ENCODE measurements at places on chromosomes 2 and 18.

DNA sequence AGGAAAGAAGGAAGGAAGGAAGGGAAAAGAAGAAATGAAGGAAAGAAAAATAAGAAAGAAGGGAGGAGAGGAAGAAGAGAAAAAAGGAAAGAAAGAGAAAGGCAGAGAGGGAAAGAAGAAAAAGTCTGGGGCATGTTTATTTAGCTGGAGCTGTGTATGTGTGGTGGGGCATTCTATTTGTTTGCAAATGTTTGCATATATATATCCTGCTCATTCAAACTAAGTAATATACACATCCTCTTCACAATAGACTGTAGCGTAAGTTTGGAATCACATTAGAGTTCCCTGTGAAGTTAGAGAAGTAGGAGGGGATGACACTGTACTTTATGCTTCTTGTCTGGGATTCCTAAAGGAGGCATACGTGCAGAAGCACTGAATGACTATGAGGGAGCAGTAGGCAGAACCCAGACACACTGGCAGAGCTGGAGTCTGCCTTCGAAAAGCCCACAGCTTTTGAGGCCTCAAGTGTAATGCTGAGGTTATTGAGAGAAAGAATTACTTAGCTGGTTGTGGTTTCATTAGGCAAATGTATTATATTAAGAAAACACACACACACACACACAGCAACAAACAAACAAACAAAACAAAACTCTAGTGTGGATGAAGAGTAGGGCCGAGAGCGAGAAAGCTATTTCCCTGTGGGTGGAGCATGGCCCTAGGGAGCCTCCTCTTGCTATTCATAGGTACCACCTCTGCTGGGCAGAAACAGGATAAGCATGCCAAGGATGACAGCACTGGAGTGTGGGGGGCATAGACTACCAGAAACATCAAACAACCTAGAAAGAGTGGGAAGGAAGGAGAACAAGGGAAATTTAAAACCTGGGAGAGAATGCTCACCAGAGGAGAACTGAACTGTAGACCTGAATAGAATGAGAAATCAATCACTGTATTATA, 905.1 kb upstream of the NXPH2 start:
- no peak for DNase-seq

- DNase-seq, result no peak
These were observed 206.4 kb upstream of the SMAD2 start for GRCh38 chr18:48136827-48137373.

GRCh38 chr2:238602223-238602960, 175.7 kb downstream of the ASB1 start:
- no peak for DNase-seq

DNA sequence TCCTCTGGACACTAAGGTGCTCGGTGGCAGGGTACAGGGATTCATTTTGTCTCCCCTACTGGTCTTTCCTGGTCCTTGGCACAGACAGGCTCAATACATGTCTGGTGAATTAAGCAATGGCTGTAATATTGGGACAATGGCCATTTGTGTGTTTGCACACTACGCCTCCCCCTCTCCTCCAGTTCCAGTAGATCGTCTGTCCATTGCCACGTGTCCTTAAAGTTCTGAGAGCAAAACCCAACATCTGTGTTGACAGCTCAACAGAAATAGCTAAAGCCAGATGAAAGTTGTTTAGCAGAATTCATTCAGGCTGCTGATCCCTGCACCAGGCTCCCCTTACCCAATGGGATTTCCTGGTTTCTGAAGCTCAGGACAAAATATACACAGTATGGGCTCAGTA, 9.0 kb upstream of the FABP1 start:
- DNase-seq, result no peak

- DNase-seq, result peak; percentile 18
These were observed 135.7 kb downstream of the EVA1A start for GRCh38 chr2:75424936-75425619.

DNA sequence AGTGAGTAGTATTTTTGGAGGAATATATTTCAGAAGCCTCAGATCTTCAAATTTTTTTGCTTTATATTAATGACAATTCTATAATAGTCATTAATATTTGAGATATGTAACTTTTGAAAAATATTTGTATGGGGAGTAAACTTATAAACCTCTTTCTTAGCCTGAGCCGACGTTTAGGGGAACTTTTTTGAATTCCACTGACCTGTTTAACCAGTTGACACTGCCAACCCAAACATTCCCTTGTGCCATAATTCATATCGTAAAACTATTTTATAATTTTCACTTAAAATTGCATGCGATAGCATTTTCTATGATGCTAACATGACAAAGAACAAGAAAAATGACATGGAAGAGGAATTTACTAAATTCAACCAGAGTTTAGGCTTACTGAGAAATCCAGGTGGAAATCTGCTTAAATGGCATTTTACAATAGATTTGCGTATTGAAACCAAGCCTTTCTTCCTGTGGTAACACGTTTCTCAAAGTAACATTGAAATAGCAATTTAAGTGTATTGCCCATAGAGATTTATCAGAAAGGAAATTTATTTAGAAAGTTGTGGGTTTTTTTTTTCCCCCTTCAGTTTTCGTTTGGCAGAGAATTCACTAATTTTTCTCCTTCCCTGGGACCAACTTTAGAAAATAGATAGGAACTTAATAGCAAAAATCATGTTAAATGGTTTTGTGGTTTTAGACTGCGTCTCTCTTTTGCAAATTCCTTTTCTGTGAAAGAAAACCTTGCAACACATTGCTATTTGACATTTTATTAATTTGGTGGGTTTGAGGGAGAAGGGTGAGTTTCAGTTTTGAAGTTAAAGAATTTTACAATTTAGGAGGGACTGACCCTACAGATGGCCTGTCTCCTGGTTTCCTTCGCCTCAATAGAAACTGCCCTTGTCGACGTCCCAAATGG, 77.4 kb downstream of the TANC1 start:
- peak; percentile 64 for DNase-seq

DNA sequence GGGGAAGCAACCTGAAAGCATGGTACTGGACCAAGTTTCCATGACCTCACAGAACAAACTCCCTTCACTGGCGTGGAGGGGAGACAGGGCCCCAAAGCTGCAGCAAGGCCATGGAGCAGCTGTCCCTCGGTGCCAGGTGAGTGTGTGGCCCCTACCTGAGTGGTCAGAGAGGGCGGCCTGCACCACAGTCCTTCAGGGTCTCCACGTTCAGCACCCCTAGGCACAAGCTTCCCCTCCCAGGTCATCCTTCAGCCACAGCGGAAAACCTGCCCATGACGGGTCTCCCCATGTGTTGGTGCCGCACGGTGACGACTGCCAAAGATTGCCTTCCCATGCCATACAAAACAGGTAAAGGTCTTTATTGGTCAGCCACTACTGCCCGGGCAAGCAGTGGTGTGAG, 201.6 kb downstream of the MGAT5 start:
- DNase-seq, result no peak

- DNase-seq, result peak; percentile 74
These were observed 34.4 kb downstream of the PLEKHA3 start for GRCh38 chr2:178514664-178515063.

DNA sequence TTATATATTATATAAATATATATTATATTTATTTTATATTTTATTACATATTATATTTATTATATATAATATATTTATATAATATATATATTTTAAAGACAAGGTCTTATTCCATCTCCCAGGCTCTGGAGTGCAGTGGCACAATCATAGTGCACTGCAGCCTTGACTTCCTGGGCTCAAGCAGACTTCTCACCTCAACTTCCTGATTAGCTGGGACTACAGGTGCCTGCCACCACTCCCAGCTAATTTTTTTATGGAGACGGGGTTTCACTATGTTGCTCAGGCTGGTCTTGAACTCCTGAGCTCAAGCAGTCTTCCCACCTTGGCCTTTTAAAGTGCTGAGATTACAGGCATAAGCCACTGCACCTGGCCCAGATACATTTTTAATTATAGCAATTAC, 110.0 kb downstream of the PHLPP1 start:
- no peak for DNase-seq

DNA sequence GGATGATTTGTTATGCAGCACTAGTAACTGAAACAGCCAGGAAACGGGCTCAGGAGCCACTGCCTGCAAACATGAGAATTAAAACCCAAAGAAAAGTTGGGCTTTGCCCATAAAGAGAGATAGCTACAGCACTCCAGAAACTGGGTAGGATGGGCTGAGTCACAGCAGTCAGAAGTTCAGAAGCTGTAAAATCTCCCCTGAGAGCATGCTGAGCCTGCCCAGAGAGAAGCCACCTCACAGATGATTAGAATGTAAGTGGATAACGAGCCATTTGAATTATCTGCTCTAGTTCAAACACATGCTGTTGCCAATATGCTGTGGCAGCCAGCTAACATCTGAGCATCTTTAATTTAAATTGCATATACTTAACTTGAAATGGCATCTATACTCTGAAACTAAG, 388.1 kb upstream of the ACVR2A start:
- no peak for DNase-seq

GRCh38 chr2:20333738-20334137, 16.9 kb downstream of the PUM2 start:
- DNase-seq, result no peak

GRCh38 chr2:186590350-186590758, 498 bp downstream of the ITGAV start:
- DNase-seq, result peak; percentile 37

DNA sequence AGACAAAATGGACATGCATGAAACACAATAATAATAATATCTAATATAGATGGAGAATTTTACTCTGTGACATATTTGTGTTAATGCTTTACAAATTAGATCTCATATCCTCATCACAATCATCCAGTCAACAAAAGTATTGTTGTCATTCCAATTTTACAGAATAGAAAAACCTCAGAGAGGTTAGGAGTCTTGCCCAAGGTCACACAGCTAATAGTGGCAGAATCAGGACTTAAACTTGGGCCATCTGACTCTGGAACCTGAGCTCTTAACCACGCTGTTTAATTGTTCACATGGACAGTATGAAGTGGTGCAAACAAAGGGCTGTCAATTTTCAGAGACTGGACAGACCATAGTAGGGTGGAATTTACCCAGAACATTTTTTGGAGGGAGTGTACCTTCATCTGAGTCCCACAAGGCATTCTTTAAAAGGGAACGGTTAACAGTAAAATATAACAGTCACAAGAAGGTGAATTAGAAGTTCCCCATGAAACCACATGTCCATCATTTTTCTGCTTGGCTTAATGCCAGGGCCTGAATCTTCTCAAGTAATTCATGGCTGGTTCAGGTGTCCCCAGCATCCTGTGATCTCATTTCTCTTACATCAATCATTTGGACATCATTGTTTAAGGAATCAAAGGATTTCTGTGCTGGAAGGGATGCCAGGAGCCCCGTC, 35.4 kb upstream of the CCDC93 start:
- DNase-seq, result peak; percentile 7

DNA sequence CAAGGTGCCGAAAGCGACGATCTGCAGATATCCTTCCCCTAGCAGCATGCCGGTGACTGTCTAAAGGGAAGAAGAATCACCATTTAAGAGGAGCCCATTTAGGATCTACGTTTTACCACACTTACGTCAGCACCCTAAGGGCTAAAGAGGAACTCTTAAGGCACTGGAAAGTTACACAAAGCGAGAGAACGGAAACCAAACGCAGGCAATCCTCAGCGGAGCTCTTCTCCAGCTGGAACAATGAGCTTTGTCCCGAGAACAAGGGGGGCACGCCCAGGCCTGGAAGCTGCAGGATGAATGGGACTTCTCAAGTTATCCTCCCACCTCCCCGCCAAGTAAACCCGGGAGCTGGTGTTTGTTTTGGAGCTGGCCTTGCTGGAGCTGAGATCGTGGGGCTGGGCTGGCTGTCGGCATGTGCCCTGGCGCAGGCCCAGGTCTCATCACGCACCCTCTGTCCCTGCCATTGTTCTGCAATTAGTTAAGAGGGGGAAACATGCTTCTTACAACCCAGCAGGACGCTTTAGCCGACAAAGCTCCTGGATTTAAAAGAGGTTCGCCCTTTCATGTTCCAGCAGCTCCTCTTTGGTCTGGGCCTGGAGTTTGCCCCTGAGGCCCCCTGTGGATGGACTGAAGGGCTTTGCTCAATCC, 36.4 kb downstream of the PXDN start:
- peak; percentile 86 for DNase-seq

DNA sequence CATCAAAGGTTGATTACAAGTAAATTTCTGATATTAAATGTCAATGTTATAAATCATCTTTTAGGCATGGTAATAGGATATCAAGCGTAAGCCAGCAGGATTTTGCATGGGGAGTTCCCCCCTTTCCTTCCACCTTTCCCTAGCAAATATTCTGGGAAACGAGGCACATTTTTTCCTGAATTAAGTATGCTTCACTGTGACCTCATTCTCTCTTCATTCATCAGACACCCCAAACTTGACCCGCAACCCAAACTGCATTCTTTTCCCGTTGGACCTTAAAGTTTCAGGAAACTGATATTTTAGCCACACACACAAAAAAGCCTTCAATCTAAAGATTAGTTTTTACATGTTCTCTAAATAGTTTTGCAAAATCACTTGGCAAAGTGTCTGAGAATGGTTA, 214.5 kb upstream of the CTAGE1 start:
- no peak for DNase-seq

DNA sequence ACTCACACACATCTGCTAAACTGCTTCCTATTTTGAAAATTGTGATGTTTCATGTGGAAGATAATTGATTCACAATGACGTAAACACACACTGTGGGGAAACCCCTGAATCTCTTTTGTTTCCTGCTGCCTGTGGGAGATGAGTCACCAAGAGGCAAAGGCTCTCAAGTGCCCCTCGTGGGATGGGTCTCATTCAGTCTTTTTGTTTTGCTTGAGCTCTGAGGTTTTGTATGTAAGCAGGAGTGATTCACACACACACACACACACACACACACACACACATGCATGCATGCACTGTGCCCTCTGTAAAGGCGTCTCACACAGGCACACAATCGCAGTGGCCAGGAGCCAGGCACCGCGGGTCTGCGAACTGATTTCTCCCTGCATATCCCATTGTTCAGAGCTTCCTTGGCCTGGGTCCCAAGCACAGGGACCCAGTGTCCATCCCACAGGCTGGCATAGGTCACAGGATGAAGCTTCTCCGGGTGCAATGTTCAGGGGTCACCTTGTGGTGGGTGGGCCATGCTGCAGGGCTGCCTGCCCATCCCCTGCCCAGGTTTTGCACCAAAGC, 12.1 kb upstream of the ARHGEF4 start:
- peak; percentile 91 for DNase-seq

- no peak for DNase-seq
These were observed 97.6 kb downstream of the MYCN start for GRCh38 chr2:16037808-16038457.

DNA sequence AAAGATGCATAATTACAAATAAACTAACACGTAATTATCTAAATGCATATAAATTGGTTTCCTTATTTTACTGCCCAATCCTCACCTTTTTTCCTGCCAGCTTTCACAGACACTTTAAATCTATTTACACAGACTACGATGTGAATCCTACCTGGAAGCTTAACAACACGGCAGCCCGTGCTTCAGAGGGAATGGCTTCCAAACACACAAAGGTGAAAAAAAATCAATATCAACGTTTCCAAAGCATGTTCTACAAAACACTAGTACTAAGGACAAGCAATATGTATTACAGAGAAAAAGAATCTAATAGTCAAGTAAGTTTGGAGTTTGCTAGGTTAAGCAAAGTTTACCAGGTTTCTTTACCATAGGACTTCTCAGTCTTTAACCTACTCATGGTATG, 4.4 kb downstream of the MAP4K3 start:
- no peak for DNase-seq
